ENCODE measurements at places on chromosomes 4 and X. TPM values are rescaled to one million over a fixed set of nuclear protein-coding genes. Genes with fewer than 3 reads are reported as not detected.

Gene AR
- 0.10 TPM for total RNA-seq

Gene DMRTC1
- not detected for total RNA-seq

Gene MCF2
- total RNA-seq: 1.4 TPM

Gene PLXNB3
- 0.21 TPM for total RNA-seq

Gene ACE2
- total RNA-seq: not detected

Gene APLN
- total RNA-seq: not detected

Gene NUP62CL
- total RNA-seq: 2.3 TPM

Gene BTK
- total RNA-seq: 33.1 TPM

Gene FAM47E
- total RNA-seq: 0.21 TPM

Gene CLDN34
- not detected for total RNA-seq

Gene ARHGEF6
- total RNA-seq: 63.8 TPM

Gene DCAF4L1
- total RNA-seq: 0.21 TPM

Gene ADGRG2
- under 0.01 TPM for total RNA-seq

Gene EIF2S3
- total RNA-seq: 490 TPM

Gene PNMA6A
- total RNA-seq: 0.10 TPM

All from mononuclear cell (primary cell).